Effector memory CD4-positive, alpha-beta T cell (primary cell): ENCODE measurements at places on chromosomes 6 and 20.

GRCh38 chr6:135306740-135307420 is 125.8 kb downstream of the MYB start:
- DNase-seq: no peak

GRCh38 chr6:44472250-44472945 is 84.9 kb downstream of the CDC5L start:
- no peak for DNase-seq

- peak; percentile 10 for DNase-seq
Measured at GRCh38 chr6:136793363-136793762, 1.1 kb upstream of the MAP3K5 start.

- no peak for DNase-seq
Measured at GRCh38 chr6:104632588-104632987, 227.1 kb downstream of the HACE1 start.

DNA sequence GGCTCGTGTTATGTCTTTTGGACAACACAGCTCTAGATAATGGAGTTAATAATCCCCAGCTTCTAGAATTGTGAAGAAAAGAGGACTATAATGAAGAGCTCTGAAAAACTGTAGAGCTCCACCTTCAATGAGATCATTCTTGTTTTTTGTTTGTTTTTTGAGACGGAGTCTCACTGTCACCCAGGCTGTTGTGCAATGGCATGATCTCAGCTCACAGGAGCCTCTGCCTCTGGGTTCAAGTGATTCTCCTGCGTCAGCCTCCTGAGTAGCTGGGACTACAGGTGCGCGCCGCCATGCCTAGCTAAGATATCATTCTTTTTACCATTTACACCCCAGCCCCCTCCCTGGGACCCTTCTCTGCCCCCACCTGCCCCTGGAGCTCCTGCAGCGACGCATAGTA is 36.6 kb downstream of the ERGIC3 start:
- DNase-seq: no peak

DNA sequence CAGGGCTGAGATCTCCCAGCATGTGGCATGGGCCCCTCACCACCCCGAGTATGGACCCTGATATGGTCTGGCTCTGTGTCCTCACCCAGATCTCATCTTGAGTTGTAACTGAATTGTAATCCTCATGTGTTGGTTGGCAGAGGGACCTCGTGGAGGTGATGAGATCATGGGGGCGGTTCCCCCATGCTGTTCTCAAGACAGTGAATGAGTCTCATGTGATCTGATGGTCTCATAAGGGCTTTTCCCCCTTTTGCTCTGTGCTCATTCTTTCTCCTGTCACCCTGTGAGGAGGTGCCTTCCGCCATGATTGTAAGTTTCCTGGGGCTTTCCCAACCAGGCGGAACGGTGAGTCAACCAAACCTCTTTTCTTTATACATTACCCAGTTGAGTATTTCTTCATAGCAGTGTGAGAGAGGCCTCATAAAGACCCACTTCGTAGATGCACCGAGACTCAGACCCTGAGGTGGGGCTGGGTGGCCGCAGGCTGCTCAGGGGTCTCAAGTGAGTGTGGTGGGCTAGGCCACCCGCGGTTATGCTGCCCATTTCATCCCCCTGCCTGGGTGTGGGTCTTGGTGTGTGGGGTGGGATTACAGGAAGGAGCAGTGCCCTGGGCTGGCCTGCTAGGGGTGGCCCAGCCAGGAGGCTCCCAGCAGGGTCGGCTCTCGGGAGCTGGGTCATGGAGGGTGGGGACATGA is 26.2 kb upstream of the GATA5 start:
- peak; percentile 28 for DNase-seq

GRCh38 chr6:23228439-23229024 is 659.2 kb downstream of the HDGFL1 start:
- no peak for DNase-seq

DNA sequence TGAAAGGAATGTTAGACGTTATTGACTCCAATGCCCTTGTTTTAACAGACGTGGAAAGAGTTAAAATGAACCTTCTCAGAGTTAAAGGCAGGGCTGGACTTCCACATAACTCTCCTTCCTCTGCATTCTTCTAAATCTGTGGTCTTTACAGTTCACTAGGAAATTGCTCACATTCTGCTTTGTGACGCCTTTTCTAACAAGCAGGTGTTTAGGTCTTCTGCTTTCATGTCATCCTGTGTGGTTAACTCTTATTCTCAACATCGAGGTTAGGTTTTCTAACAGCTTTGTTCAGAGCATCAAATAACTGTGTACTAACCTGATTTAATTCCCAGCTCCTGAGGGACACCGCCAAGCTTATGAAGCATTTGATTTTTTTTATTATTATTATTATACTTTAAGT is 81.3 kb upstream of the NT5E start:
- no peak for DNase-seq

DNA sequence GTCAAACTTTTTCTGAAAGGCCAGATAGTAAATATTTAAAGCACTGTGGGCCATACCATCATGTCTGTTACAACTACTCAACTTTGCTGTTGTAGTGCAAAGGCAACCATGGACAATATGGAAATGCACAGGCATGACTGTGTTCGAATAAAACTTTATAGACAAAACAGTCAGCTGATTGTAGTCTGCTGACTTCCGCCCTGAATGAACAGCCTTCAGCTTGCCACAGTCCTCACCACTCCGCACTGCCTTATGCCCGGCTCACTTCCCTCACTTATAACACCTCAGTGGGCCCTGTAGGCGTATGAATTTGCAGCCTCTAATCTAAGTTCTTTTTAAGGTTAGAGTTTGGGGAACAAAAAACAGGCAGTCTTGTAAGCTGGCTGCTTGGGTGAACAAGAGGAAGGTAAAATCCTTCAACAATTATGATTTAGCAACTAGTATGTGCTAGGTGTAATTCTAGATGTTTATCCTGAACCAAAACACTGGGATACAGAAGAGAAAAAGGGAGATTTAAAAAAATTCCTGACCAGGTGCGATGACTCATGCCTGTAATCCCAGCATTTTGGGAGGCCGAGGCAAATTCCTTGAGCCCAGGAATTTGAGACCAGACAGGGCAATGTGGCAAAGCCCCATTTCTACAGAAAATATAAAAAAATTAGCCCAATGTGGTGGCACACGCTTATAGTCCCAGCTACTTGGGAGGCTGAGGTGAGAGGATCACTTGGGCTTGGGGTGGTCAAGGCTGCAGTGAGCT is 6.8 kb upstream of the SLC2A10 start:
- DNase-seq: no peak

DNA sequence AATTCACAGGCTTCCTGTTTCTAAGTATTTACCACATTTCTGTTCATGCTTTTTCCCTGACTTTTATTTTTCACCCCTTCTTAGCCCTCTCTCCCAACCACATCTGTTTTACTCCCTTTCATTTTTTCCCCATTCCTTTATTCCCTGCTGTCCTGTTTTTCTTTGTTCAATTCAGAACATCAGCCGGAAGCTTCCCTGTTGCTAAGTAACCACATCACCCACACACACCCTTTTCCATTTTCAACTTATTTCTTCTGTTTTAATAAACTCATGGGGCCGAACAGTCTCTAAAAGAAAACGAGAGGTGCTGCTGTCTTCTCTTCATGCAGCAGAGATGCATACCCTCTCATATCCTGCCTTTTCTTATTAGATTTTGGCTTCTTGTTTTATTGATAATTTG is 53.5 kb upstream of the CEP85L start:
- DNase-seq: no peak

DNA sequence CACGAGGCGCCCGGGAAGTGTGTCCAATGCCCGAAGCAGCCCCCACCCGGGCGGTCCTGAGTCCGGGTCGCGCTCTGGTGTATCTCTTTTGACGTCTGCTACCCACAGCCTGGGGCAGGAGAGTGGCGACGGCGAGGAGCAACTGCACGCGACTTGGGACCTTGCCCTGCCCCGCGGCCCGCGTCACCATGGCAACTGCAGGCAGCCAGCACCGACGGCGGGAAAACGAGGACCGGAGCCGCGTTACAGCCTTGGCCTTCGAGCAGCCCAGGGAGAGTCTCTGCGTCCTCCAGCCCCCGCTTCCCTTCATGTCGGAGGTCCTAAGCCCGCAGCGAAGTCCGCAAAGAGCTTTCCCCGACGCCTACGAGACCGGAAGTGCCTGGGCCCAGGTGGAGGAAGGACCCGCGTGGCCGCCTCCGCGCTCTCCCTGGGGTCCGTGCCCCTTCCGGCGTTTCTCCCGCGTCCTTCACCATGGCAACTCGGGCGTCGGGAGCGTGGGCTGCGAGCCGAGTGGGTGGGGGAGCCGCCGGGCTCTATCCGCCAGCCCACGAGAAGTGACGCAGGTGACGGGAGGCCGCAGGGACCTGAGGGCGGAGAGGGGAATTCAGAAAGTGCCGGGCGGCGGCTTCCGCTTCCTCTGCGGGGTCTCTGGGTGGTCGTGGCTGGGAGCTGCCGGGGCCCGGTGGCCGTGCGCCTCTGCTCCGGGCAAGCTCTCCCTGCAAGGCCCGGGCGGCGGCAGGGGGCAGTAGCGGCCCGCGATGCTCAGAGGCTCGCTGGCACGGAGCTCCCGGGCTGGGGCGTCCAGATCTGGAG is 88.6 kb upstream of the TGM3 start:
- peak; percentile 6 for DNase-seq

- no peak for DNase-seq
Measured at GRCh38 chr6:128256095-128256494, 264.3 kb downstream of the PTPRK start.

- no peak for DNase-seq
Measured at GRCh38 chr20:60254901-60255411, 296.7 kb downstream of the CDH26 start.

GRCh38 chr20:1938464-1939269 is 43.5 kb downstream of the SIRPA start:
- no peak for DNase-seq

DNA sequence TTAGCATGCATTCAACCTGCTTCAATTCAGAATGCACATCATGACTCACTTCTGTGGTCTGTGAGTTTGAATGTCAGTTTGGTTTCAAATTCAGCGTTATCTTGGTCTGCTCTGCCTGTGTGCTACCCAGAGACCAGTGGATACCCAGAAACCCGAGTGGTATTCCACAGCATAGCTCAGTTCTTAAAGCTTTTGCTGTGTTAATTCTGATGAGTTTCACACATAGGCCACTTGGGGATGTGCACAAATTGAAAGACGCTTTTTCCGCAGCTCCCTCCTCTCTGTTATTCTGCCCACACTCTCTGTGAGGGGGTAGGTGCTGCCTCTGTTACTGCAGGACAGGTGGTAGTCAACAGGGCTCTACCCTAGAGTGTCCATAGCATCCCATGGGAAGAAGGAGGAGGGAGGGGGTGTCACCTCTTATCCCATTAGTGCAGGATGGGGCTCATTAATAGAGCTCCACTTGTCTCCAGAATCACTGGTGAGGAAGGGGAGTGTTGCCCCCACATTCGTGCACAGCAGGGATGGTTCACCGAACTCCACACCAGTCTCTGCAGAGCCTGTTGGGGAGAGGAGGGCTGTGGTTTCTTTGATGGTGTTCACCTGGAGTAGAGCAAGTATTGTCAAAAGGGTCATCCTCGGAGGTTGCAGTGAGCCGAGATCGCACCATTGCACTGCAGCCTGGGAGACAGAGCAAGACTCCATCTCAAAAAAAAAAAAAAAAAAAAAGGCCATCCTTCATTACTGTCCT is 29.2 kb upstream of the SDCBP2 start:
- DNase-seq: no peak

DNA sequence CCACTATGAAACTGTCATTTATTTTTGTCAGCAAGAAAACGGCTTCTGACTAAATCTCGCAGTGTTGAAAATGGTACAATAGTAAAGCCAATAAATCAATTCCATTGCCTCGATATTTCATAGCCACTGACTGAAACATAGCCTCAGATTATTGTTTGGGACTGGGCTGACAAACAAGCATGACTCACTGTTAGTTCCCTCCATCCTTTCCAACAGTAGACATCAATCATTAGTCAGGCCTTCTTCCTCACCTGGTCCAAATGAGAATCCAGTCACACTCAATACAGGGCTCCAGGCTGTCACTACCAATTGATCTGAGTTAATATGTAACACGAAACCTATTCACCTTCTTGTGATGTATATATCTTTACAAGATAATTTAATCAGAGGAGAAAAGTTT is 66.1 kb downstream of the ADGRB3 start:
- DNase-seq: no peak

DNA sequence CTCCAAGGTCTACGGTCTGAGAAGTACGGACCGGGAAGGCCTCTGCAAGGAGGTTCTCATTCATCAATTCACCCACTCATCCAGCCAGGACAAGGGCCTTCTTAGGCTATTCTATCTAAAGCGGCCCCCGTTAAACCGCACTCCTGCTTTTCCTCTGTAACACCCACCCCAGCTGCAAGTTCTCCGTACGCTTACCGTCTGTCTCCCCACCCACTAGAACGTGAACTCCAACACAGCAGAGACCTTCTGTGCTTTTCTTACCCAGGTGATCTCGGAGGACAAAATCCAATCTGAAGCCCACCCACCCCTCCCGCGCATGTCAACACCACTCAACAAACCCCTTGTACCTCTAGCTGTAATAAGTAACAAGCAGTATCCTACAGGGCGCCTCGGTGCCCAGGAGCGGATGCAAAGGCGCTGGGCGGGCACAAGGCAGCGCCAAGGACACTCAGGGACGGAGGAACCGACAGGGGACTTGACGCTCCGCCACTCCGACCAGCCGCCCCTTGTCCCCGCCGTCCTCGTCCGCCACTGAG is 351 bp downstream of the AURKA start:
- no peak for DNase-seq

- no peak for DNase-seq
Measured at GRCh38 chr6:166079841-166080240, 87.8 kb downstream of the TBXT start.

DNA sequence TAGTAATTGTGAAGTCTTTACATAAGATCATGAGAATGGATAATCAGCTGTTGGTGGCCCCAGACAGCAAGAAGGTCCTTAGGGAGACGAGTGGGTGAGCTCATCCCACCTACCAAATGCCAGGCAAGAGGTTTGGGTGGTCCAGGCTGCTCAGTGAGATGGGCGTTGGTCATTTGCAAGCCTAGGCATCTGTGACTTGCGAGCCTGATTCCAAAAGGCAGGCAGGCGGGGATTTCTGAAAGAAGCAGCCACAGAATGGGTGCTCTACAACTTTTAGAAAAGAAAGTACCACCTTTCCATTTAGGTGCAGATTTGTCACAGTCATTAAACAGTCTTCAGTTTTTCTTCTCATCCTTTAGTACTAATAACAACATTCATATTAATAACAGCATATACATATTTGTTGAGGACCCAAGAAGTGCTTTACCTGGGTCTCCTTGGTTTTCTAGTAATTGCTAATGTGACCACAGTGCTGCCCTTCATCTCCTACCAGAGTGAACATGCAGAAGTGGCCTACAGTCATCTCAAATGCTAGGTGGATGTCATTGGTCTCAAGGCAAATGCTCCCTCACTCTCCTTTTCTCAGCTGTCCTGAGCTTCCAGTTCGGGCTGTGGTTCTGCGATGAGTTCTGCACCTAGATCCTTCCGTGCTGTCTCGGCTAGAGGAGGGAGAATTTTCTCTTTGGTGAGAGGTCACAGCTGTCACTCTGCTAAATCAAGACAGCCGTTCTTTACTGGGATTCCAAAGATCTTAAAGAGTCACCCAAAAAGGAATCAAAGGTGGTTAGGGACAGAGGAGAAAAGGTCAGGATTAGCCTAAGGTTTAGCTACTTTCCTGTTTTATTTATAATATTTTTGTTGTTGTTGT is 2.7 kb downstream of the WRNIP1 start:
- no peak for DNase-seq

GRCh38 chr6:75147512-75147911 is 58.3 kb downstream of the COL12A1 start:
- no peak for DNase-seq

GRCh38 chr6:39197521-39197920 is 31.8 kb downstream of the KCNK5 start:
- no peak for DNase-seq
